Mesendoderm (in vitro differentiated cells): ENCODE measurements at places on chromosomes 3 and 15.

DNA sequence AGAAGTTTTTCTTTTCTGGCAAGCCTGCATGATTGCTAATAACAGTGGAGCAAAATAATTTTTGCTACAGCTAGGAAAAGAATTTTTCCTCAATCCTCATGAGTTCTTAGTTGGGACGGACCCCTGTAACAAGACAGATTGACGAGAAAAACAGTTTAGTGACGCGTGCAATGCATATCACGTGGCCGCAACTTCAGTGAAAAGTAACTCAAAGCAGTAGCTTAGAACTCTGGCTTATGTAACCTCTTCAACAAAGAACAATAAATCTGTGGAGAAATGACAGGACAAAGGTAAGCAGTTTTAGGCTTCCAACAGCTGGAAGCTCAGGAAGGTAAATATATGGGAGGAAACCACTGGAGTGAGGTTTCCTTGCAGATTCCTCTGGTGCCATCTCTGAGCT is 19.7 kb downstream of the FAM107A start:
- DNase-seq = no peak

DNA sequence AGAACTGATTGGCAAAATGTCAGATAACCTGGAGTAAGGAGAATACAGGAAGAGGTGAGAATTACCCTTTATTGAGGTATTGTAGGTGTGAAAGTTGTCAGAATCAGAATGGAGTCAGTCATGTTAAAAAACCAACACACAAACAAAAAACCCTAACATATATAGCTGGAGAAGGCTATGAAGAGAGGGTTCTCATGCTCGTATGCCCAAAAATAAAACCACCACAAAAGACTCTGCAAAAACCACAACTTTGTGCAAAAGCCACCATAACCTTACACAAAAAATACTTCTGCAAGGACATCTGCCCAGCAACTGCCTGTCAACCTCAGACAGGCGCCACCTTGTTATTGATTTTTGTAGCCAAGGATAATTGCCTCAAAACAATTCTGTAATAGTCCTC is 136.0 kb downstream of the CD47 start:
- DNase-seq = no peak

DNA sequence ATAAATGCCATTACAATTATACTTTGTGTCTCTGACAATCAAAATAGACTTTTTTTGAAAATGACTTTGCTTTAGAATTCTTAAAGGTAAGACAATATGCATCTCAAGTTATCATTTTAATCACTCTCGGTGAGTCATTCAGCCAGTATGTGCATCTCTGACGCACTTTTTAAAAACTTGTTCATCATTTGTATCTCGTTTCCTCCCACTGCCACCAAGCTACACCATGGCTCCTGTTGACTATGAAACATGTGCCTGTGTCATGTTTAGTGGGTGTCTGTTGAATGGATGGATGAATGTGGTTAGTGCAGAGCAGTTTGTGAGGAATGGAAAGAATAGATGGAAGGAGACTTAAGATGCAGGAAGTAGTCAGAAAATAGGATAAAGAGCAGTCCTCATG is 68.6 kb downstream of the ARPP21 start:
- no peak for DNase-seq

- peak; percentile 13 for DNase-seq
Measured at GRCh38 chr3:74630602-74631001, 16.1 kb upstream of the CNTN3 start.

DNA sequence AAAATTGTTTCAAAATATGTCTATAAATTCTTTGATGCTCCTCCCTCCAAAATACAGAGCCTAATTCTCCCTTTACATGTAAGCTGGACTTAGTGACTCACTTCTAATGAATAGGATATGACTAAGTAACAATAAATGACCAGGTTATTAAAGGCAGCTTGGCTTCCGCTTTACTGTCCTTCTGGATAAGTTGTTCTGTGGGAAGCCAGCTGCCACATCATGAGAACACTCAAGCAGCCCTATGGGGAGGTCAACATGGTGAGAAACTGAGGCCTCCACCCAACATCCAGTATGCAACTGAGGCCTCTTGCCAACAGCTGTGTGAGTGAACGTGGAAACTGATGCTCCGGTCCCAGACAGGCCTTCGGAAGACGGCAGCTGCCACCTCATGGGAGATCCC is 247.3 kb upstream of the CHRM5 start:
- DNase-seq = no peak

- no peak for DNase-seq
Measured at GRCh38 chr15:73857193-73857920, 16.0 kb upstream of the TBC1D21 start.

DNA sequence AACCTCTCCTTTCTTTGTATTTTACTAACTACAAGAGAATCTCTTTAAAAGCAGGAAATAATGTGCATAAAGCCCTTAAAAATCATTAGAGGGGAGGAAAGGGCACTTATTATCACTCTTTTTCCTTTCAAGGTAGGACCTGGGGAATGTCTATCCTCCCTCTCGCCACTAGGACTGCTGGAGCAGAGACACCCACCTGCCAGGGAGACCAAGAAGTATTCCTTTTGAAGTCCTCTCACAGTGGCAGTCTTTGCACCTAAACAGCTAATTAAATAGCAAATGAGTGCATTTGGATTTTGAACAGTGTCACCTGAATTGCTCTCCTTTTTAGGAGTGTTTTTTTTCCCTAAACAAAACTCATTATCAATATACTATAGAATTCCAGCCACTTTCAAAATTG is 874.1 kb downstream of the ZPLD1 start:
- peak; percentile 39 for DNase-seq

GRCh38 chr3:39637807-39638206 is 170.3 kb downstream of the MOBP start:
- DNase-seq = peak; percentile 52

DNA sequence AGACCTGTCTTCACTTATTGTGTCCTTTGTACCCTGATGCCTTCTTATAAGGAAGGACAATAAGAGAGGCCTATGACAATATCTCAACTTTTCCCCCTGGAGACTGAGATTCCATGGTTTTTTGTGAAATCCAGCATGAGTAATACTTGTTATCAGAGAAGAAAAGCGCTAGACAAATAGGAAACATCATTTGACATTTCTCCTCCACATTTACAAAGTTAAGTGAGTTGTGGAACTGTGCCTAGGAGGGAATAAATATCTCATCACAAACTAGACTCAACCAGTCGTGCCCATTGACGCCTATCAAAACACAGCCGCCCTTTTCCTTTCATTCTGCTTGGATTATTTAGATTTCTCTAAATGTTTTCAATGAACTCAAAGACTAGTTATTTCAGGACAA is 253.1 kb downstream of the MECOM start:
- no peak for DNase-seq

GRCh38 chr15:25677719-25678499 is 185.2 kb downstream of the ATP10A start:
- DNase-seq = no peak

DNA sequence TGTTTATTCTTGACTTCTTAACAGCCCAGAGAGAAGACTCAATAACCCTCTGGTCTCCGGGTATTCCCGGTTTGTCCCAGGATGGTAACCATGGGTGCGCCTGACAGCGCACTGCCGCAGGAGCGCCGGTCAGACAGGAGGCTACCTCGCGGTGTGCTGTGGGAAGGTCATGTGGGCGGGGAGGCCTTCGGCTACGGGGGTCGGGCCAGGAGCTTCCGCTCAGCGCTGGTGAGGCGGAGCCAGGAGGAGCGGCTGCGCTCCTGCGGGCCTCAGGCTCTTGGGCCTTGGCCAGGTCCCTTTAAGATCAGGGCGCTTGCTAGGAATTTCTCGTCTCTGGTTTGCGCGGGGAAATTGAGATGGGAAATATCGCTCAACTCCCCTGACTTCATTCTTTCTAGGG is 182.3 kb upstream of the NDN start:
- DNase-seq = peak; percentile 90

GRCh38 chr3:106683953-106684620 is 693.2 kb upstream of the CCDC54 start:
- DNase-seq = no peak

- no peak for DNase-seq
Measured at GRCh38 chr3:9405756-9406155, 8.3 kb downstream of the SETD5 start.

DNA sequence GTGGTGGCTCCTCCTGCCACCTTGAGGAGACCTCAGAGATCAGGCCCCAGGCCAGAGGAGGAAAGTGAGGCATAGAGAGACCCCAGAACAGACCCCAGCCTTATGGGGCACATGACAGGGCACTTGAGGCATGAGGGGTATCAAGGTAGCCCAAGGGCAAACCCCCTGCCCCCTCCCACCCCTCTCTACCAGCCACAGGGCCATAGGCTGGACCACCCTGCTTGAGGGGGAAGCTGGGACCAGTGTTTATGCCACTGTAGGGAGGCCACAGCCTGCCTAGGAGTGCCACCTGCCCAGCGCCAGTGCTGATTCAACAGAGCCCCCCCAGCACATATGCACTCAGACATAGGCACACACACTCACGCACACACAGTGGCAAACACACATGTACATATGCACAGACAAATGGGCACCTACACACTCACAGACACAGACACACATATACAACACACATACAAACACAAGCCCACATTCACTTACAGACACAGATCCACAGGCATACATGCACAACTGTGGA is 10.3 kb downstream of the MYL3 start:
- DNase-seq = no peak

GRCh38 chr3:190532731-190533203 is 18.9 kb downstream of the IL1RAP start:
- no peak for DNase-seq

- no peak for DNase-seq
Measured at GRCh38 chr15:22253676-22254408, 173.5 kb downstream of the OR4M2 start.

DNA sequence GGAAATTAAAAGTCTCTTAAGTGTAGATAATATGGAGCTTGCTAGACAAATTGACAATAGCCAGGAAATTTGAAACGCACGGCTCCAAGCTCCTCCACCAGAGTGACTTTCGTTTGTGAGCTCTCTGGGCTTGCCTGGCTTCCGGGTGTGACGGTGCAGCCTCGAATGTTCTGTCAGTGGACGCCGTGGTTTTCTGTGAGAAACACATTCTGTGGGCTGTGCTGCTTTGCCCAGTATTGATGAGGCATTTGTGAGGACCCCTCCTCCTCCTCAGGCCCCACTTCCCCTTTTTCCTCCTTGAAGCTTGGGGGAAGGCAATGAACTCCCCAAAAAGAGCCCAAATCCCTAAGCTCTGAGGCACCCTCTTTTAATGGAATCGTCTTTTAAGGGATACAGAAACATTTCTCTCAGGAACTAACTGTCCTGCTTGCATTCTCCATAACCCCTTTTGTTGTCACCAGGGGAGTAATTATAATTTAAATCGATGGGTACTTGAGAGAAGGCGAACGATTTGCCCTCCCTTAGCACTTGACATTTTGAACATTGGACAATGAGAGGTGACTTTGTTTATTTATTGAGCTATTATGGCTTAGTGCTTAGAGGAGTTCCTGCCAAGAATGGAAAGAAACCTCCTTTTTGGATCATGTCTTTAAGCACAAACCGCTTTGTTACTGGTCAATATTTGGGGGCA is 40.8 kb downstream of the POLR2M start:
- no peak for DNase-seq

- DNase-seq = peak; percentile 13
Measured at GRCh38 chr3:184085389-184085852, 11.4 kb upstream of the HTR3E start.

- no peak for DNase-seq
Measured at GRCh38 chr3:69259125-69259524, 126.8 kb downstream of the FRMD4B start.

DNA sequence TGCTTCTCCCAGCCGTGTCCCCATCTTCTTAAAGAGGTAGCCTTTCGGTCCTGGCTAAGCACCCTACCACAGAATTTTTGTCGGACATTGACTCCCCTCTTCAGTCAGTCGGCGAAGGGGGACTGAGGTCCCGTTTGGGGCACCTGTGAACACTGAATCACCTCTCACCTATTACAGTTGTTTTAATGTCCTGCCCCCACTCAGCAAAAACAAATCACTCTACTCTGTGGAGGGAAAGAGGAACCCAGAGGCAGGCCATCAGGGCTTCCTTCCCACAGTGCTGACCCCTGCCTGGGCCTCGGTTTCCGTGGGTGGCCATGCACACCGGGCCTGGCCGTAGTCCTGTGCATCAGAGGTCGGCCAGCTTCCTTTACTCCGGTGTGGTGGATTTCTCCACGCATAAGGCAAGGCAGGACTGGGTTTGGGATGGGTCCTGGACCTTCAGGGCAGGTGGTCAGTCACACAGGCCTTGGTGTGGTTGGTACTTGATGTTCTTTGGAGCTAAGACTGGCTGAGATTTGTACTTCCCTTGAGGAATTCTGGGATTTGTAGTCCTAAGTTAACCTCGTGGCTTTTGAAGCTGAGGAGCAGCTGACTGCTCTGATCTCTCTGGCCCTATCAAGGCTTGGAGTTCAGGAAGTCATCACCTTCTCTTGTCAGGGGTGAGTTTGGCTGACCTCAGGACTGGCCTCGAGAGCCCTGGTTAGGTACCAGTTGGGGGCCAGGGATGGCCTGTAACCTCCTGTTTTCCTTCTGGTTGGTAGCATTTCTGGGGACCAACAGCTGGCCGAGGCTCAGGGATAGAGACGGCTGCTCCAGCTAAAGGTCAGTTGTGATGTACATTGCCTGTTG is 627 bp upstream of the FAM131A start:
- DNase-seq = peak; percentile 89

DNA sequence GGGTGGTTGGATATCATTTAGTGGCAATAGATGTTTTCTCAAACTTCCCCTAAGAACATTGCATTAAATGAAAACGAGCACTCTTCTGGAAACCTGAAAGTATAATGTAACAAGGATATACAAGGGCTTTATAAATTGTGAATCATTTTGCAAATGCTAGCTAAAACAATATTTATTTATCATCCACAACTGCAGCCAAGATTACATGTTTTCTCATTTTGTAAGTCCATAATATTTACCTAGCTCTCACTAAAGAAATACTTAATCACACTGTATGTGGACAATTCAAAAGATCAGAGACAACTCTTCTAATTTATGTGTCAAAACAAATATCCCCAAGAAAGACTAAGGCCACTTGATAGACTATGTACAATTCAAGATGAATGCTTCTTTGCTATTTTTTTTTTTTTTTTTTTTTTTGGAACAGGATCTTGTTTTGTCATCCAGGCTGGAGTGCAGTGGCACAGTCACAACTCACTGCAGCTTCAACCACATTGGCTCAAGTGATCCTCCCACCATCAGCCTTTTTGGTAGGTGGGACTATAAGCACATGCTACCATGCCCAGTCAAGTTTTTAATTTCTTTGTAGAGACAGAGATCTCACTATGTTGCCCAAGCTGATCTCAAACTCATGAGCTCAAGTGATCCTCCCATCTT is 427.7 kb upstream of the THBS1 start:
- DNase-seq = no peak
